ENCODE measurements at places on chromosomes 16 and 17.

DNA sequence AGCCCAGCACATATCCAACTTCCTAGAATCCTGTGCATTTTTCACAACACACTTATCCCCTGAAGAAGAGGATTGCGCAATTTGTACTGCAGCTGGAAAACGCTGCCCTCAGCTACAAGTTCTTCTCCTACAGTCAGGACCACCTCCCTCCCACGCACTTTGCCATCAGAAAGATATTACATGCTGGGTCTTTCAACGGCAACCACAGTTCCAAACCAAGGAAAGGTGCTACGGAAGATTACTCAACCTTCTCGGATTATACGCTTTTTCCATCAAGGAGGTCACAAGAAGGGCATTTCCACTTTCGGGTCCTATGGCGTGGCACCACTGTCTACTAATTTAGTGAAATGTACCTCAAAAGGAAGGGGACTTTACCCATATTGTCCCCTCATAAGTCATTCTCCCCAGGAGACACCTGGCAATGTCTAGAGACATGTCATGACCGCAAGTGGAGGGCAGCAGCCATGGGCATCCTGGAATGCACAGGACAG, 35.2 kb downstream of the USP7 start:
- peak; percentile 50 for DNase-seq

DNA sequence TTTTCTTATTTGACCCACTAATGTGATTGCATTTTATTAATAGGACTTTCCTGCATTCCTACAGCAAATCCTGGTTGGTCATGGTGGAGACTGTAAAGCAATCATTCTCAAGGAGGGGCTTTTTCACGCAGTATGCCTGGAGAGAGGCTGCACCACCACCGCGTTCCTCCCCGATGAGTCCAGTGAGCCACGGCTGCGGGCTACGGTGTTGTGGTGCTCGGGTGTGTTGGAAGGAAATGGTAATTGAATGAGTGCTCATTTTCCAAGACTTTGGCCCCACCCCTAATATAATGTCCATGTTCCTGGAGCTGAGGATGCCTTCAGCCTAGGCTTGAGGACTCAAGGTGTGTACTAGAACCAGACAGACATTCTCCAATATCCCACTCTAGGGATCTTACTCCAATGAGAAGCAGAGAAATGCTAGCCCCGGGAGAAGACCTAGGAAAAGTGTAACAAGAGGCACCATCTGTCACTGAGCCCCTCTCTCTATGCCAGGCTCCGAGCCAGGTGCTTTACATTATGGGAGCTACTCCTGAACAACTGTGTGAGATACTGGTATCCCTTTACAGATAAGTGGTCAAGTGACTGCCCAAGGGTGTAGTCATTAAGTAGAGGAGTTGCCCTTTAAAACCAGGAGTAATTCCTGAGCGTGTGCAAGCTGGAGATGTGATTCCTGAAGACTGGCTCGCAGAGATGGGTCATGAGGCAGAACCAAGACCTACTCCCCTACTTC, 39.4 kb downstream of the HEATR6 start:
- no peak for DNase-seq

GRCh38 chr16:81478876-81479511, 34.4 kb downstream of the CMIP start:
- no peak for DNase-seq

- no peak for DNase-seq
Observed at GRCh38 chr16:86567701-86568581, 1.3 kb downstream of the FOXC2 start.

GRCh38 chr17:50147841-50148225, 2.6 kb downstream of the PPP1R9B start:
- peak; percentile 43 for DNase-seq

DNA sequence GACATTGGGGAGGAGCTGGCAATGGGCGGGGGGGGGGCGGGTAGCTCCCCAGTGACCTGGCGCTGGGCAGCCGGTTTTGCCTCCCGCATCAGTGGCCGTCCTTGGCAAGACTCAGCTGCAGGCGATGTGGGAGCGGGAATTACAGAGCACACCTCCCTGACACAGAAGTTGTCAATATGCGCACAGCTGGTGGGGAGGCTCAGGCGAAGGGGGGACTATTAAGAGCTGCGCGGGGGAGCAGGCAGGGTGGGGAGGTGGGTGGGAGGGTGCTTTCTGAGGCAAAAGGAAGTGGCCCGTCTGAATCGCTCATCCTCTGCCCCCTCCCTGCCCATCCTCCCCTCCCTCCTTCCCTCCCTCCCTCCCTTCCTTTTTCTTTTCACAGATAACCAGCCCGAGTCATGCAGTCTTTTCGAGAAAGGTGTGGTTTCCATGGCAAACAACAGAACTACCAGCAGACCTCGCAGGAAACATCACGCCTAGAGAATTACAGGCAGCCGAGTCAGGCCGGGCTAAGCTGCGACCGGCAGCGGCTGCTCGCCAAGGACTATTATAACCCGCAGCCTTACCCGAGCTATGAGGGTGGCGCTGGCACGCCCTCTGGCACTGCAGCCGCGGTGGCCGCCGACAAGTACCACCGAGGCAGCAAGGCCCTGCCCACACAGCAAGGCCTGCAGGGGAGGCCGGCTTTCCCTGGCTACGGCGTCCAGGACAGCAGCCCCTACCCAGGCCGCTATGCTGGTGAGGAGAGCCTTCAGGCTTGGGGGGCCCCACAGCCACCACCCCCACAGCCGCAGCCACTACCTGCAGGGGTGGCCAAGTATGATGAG, 44.0 kb downstream of the SREBF1 start:
- DNase-seq, result no peak

GRCh38 chr16:69314534-69314933, 3.4 kb downstream of the VPS4A start:
- DNase-seq, result no peak

- DNase-seq, result no peak
Observed at GRCh38 chr16:89601906-89602272, 11.6 kb upstream of the DPEP1 start.
